ENCODE measurements at places on chromosomes 6 and 20.
A peak's percentile ranks its signal among the peaks of the same experiment; 100 is the strongest.

- DNase-seq = peak; percentile 51
These were observed at the start of gene SPTLC3 for GRCh38 chr20:13008761-13009681. SPTLC3 (plus strand) TSS chr20:13008972; CDS start chr20:13009268, 296 bp downstream.

GRCh38 chr6:37492236-37492972 lies 7.3 kb downstream of the CCDC167 start:
- DNase-seq = no peak

DNA sequence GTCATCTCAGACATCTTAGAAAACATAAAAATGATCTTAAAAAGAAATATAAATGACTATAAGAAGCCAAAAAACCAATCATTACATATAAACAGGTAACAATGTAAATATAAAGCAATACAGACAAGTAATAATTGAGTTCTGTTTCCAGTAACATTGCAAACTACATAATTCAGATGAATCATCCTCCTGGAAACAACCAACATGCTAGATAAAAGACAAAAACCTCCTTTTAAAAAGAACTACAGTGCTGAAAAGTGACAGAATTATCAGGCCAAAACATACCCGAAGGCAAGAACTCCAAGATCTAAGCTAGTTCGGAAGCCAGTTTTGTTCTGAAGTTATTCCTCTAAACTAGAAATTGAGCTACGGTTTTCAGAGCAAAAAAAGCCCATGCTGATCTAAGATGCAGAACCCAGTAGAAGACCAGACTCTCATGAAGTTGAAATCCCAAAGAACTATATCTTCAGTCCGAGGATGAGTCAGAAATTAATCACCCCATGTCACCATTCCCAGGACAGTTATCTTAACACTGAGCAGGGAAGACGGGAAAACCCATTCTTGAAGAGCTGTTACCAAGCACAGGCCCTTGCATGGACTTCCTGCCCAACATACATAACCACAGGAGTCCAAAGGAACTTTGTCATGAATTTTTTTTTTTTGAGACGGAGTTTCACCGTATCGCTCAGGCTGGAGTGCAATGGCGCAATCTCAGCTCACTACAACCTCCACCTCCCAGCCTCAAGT lies 9.8 kb downstream of the PGM3 start:
- DNase-seq = no peak

DNA sequence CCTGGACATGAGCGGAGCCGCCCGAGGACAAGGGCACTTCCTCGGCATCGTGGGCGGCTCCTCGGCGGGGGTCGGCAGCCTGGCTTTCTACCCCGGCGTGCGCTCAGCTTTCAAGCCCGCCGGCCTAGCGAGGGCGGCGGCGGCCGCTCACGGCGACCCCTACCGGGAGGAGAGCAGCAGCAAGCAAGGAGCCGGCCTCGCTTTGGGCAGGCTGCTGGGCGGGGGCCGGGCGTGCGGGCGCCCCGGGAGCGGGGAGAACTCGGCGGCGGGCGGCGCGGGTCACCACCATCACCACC lies 6.7 kb downstream of the PRDM13 start:
- peak; percentile 62 for DNase-seq

GRCh38 chr20:46638134-46638897 lies 12.9 kb downstream of the SLC13A3 start:
- no peak for DNase-seq

DNA sequence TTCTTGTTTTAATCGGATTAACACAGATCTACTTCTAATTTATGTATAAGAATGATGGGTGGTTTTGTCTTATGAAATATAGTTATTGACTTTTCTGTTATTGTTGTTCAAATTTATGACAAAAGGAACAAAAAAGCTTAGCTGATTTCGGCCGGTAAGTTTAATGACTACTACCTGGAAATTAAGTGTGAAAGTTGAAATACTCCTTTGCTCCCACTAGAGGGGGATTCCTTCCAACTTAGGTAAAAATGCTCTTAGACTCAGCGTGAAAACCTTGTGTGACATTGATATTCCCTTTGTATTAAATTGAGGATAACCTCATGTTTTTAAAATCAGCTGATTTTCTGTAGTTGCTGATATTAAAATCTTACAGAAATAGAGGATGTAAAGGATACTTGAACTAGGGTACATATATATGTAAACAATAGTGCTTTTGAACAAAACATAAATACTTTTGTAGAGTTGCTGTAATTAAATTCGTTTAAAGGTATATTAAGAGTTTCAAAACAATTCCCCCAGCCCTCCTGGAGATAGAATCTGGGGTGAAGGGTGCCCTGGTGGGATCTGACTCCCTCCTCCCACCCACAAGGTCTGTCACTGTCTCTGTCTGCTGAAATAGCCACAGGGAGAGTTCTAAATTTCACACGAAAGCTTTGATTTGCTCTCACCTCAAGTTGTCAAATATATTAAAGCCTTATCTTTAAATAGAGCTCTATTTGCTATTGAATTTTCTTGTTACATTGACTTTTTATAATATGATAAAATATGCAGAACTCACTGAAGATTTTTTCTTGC lies 257.5 kb downstream of the ARID1B start:
- DNase-seq = no peak

- peak; percentile 6 for DNase-seq
These were observed 731 bp downstream of the MAK start for GRCh38 chr6:10837622-10837994.

DNA sequence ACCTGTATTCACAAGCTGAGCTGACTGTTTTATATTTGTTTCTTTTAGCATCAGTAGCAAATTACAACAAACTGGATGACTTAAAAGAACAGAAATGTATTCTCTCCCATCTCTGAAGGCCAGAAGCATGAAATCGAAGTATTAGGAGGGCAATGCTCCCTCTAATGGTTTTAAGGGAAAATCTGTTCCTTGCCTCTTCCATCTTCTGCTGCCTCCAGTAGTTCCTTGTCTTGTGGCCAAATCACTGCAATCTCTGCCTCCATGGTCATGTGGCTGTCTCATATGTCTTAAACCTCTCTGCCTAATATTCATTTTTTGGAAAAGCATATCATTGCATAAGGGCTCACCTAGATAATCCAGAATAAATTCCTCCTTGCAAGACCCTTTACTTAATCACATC lies 25.2 kb upstream of the ASCC3 start:
- DNase-seq = no peak

DNA sequence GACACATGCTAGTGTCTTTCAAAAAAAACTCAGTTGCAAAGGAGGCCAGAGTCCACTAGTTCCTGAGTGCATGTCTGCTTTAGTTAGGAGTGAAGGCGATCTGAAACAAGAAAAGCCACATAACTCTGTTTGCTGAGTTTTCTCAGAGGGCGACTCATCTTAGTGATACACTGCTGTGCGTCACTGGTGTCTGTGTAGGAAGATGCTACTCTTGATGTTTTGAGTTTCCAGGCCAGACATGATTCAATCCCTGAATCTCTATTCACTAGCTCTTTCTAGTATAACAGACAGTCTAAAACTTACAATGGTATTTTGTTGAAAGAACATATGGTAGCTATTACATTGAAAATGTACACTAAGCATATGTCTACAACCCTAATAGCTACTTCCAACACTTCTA lies 60.9 kb downstream of the GFRAL start:
- no peak for DNase-seq

GRCh38 chr6:144008120-144008811 lies at the start of gene PLAGL1:
PLAGL1 (minus strand) TSS chr6:144008259; CDS start chr6:143948136, 60,123 bp downstream.
- peak; percentile 77 for DNase-seq

GRCh38 chr20:24682496-24682985 lies 213.1 kb downstream of the SYNDIG1 start:
- no peak for DNase-seq

- no peak for DNase-seq
These were observed 54.2 kb downstream of the HIVEP1 start for GRCh38 chr6:12066297-12066696.

DNA sequence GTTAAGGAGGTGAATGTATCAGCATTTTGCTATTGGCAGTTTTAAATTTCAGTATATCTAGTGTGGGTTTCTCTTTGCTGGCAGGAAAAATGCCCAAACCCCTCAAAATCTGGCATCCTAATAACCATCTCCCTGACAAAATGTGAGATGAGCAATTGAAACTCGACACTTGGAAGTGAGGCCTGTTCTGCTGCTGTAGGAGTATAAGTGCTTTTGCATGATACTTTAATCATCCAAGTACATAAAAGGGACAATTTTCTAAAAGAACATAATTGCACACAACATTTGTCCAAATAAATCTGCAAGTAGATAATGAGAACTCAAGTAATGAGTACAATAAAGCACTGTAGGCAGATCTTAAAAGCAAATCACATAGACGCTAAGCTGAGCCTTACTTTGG lies 36.5 kb downstream of the LAMP5 start:
- no peak for DNase-seq

DNA sequence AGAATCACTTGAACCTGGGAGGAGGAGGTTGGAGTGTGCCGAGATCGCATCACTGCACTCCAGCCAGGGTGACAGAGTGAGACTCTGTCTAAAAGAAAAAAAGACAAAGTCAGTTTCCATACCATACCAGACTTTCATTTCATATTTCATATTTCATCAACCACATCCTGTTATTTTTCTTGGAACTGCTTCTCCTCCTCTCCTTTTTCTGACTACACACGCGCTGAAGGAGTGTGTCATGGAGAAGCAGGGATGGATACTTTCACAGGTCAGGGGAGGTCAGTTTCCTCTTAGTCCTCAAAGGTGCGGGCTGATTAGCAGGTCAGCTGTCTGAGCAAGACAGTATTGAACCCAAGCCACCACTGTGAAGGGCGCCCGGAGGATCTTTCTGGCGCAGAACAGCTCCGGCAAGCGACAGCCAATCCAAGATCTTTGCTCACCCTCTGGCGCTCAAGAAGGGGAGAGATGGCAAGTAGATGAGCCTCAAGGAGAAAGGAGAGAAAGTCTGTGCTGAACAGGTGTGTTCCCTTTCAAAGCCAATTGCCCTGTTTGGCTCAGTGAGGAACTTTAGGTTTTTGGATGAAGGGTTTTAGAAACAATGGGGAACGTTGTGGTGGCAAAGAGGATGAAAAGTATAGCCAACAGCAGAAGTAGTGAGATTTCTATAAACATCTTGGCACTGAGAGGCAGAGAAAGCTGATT lies 18.9 kb upstream of the SYNJ2 start:
- DNase-seq = no peak

- no peak for DNase-seq
These were observed 3.8 kb upstream of the STX16 start for GRCh38 chr20:58647162-58647795.

DNA sequence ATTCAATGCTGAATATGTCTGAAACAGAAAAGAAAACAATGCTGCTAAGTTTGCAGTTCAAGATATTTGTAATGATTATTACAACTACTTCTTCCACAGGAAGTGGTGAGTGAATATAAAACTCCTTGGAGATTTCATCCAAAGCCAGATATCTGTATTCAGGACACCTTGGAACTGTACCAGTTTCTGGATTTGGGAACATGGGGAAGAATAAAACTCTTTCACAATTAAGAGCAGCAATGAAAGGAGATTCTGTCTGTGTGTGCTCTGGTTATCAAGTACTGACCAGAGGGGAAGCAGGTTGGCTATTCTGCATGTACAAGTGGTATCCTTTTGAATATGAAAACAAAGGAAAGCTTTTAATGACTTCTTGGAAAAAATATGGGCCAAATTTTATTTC lies 21.1 kb downstream of the ELOVL2 start:
- DNase-seq = no peak

GRCh38 chr6:130847001-130847910 lies 20.1 kb downstream of the SMLR1 start:
- DNase-seq = peak; percentile 61

DNA sequence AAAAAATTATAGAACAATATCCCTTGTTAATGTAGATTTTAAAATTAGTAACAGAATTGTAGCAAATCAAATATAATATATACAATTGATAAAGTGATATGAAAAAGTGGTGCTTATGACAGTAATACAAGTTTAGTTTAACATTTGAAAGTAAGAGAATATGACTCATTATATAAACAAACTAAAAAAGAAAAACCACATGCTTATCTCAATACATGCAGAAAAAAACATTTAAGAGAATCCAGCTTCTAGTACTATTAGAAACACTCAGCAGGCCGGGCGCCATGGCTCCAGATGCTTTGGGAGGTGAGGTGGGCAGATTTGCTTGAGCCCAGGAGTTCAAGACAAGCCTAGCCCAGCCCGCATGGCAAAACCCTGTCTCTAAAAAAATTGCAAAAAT lies 60.7 kb upstream of the LAMA2 start:
- no peak for DNase-seq

GRCh38 chr6:56959938-56960337 lies 5.0 kb downstream of the BEND6 start:
- DNase-seq = no peak

GRCh38 chr20:47392015-47392720 lies 35.7 kb upstream of the ZMYND8 start:
- no peak for DNase-seq

DNA sequence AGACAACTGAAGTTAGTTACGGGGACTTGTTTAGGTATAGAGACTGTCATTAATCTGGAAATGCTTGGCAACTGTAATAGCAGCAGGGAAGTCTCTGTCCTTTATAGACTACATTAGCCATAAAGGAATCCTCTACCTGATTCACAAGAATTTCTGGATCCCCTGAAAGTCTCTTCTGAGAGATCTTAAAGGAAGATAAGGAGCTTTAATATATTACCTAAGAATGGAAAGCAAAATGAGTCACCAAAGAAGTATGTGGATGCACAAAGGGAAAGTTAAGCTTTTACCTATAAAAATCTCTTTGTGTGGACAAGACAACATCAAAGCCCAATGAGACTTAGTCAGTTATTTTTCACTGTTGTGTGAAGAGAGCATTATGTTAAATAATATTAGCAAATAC lies 92.2 kb upstream of the RSPO3 start:
- no peak for DNase-seq

- DNase-seq = no peak
These were observed 27.7 kb downstream of the PHF3 start for GRCh38 chr6:63663147-63663955.

- no peak for DNase-seq
These were observed 693.8 kb downstream of the KHDRBS2 start for GRCh38 chr6:61592238-61592637.

DNA sequence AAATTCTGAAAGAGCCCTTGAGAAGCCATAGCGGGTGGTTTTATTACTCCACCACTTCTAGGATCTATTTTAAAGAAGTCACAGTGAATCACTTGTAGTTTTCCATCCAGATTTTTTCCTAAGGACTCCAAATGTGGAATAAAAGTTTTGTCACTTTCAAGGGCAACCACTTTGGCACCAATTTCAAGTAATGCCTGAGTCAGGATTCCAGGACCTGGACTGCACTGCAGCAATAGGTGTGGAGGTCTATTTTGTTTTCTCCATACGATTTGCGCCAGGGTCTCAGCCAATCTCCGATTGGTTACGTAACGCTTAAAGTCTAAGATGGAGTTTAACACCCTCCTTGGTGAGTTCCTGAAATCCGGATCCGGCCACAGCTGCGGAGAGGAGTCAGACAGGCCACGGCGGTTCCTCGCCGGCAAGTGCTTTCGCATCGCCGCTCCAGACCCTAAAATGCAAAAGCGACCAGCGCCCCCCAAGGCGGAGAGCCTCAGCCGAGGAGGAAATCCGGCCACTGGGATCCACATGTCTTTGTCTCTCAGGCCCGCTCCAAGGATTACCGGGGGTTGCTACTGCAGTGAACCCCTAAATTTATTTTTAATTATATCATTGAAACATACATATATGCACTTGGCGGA lies 18.6 kb upstream of the PPP1R3G start:
- no peak for DNase-seq

GRCh38 chr6:141260627-141261015 lies 872.1 kb upstream of the GJE1 start:
- DNase-seq = no peak

- DNase-seq = no peak
These were observed 109.9 kb upstream of the THBS2 start for GRCh38 chr6:169363590-169363989.

- peak; percentile 74 for DNase-seq
These were observed 1.0 kb downstream of the PXDC1 start for GRCh38 chr6:3750317-3751076.
